NB4 (cell line): ENCODE measurements at places on chromosomes 1 and 21.

DNA sequence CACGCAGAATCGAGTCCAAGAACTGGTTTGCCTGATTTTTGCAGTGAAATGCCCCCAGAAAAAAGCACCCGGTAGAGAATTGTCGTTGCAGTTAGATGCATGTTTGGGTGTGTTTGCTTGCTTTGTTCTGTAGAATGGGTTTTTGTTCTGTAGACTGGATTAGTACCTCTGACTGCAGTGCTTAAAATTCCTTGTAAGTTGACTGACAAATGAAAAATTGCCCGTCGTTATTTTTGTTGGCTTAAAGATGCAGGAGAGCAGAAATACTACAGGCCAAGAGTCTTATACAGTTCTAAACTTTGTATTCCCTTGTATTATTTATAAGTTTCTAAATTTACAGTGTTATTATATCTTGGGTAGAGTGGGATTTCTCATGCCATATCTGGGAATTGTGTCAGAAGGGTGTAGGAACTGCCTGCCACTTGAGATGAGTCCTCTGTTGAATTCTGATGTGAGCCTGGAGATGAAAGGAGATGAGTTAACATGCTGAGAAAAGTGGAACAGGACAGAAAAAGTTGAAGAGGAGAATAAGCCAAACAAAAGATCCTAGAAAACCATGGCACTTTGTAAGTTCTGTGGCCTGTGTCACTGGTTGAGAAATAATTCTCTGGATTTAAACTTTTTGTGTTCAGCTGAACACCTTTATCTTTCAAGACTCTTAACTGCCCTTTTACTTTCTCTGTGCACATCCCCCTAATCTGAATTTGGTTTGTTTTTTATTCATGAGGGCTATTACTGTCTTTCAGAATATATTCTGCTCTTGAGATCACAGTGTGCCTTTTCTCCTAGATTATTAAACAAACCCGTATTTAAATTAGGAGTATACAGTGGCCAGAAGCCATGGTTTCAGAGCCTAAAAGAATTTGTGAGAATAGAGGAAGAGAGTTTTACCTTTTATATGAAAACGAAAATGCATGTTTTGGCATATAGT, 1.4 kb downstream of the DESI2 start:
- DNase-seq = no peak

- no peak for DNase-seq
Observed at GRCh38 chr1:3026581-3027391, 5.5 kb downstream of the ACTRT2 start.

GRCh38 chr1:115797486-115797885, 29.0 kb upstream of the CASQ2 start:
- no peak for DNase-seq

DNA sequence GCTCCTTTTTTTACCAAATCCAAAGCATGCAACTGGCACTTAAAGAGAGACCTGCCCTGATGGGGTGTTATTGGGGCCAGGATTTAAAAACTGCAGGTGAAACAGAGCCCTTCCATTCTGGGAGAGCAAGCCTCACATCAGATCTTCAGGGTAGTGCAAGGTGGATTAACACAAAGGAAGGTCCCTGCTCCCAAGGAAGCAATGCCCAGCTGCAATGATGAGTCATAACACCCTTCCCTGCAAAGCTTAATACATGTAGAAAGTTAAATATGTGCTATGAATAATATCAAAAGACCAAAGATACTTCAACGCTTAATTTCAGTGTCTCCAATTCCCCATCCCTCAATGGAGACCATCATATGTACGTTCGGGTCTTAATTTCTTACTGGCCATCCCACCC, 508.0 kb downstream of the OMA1 start:
- DNase-seq = no peak

- DNase-seq = no peak
Observed at GRCh38 chr1:53484705-53485477, 25.7 kb downstream of the DMRTB1 start.

- no peak for DNase-seq
Observed at GRCh38 chr1:239761509-239761908, 330.2 kb upstream of the FMN2 start.

DNA sequence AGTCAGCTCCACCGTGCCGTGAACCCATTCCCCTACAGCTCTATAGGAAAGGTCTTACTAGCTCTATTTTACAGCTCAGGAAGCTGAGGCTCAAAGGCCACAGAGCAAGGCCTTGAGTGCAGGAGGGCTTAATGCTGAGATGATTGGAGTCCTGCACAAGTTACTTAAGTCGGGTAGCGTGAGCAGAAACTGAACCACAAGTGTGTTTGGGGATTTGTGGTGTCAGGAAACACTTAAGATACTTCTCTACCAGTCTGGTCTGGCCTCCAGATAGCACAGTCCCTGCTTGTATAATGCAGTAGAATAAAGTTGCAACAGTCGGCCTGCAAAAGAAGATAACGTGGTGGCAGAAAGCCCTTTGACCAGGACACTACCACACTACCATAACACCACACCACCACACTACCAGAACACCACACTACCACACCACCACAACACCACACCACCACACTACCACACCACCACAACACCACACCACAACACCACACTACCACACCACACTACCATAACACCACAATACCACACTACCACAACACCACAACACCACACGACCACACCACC, 118.1 kb downstream of the SPSB1 start:
- peak; percentile 96 for DNase-seq

DNA sequence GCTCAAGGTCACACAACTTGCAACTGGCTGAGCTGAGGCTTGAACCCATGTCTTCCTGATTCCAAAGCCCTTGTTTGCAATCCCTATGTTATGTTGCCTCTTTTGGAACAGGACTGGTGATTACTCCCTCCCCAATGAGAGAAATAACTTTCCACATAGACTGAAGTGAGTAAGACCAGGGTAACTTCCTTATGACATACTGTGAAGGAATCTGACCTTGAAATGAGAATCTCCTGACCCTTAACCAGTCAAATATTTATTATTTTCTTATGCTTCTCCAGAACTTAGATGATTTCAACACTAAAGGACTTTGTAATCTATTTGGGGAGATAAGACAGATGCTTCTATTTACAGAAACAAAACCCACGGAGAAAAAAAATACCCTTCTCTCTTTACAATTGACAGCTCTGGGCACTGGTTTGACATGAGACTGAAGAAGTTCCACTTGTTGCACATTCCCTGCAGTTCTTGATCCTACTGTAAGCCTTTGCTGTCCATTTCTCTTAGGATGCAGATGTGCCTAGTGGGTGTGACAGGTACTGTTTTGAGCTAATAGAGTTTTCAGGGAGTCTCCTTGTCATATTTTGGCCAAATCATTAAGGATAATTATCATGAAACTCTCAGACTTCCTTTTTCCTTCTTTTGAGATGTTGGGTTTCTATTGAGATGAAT, 3.9 kb upstream of the RPTN start:
- no peak for DNase-seq

- no peak for DNase-seq
Observed at GRCh38 chr1:186420923-186421322, 40.0 kb downstream of the PDC start.

DNA sequence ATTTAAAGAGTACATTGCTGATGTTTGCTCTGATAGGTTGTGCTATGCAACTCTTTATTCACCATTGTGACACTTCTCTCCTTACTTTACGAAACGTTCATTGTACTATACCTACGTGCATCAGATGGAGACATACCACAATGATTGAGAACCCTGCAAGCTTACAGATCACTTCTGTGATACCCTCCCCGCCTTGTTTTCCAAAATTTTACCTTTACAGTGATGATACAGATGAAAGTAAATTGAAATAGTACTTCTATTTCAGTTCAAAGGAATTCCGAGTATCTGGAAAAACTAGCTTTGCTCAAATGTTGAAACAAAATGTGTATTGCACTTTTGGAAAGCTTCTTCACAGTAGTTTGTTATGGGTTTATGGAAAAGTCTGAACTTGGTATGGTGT, 3.3 kb downstream of the OR14K1 start:
- DNase-seq = no peak

DNA sequence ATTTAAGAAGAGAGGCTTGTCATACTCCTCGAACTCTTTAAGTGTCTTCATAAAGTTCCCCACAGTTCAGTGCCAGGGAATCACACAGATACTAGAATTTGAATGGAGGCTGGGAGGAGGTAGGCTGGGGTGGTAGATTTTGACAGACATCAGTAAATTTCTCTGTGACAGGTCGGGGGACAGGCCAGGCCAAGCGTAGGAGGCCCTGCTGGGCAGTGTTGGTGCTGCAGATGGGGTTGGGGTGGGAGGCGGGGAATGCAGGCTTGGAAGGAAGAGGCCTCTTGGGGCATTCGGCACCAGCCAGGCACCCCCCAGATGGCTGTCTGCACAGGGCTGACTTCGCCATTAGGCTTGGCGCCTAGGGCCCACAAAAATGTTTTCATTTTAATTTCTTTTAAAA, 84.0 kb downstream of the MAN1C1 start:
- no peak for DNase-seq

DNA sequence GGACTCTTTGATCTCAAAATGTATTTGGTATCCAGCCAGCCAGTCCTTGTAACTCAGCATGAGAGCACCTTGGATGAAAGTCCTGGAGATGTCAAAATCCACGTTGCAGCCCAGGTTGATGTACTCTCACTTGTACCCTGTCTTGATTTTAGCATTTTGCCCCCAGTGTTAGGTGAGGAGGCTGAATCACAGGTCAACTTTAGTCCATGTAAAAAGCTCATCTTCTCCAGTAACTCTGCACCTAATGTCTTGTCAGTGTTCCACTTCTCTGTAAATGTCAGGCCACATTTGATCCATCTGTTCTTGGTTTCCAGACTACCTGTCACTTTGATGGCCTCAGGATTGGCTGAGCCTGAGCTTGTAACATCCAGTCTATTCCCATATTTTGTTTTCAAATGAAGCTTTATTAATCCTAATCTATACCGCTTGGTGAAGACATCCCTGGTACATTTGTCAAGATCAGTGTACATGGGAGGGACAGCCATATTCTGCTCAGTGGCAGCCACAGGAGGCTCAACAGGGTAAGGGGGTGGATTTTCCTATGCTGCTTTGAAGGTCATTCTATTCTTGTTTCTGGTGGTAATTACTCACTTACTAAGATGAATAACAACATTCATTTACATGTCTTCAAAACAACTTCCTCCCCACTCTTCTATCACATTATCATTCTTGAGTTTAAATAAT, 24.1 kb upstream of the FCRL3 start:
- no peak for DNase-seq
